Cardiac muscle cell (in vitro differentiated cells and primary cell): ENCODE measurements at places on chromosomes 3 and 15. TPM values are rescaled to one million over a fixed set of nuclear protein-coding genes. Genes with fewer than 3 reads are reported as not detected.

- no peak overlapping the region for H3K4me3 ChIP-seq
- no peaks in the 10 kb centered on the region for H3K27me3 ChIP-seq
- no peaks in the 10 kb centered on the region for H3K36me3 ChIP-seq
- H3K4me1 ChIP-seq = no peaks in the 10 kb centered on the region
- no peak overlapping the region for H3K27ac ChIP-seq
- peak; percentile 62 for DNase-seq
These were observed 156.2 kb downstream of the NLGN1 start for GRCh38 chr3:173553635-173554280.

DNA sequence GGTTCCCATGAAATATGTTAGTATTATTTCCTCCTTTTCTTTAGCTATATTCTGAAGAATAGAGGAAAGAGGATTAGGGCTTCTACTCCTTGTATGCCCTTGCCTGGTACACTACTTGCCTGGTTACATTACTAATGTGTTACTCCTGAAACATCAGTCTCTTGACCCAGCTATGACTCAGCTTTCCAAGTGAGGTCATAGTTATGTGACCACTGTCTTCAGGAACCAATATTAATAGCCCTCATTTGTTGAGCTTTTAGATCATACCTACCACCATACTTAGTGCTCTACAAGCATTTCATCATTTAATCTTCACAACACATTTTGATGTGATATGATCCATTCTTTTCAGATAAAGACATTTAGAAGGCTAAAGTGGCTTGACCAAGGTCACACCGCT is 60.3 kb downstream of the CMSS1 start:
- peaks cover 33% of the 10 kb centered on the region for H3K27me3 ChIP-seq
- H3K4me3 ChIP-seq = no peak overlapping the region
- H3K36me3 ChIP-seq = no peaks in the 10 kb centered on the region
- H3K4me1 ChIP-seq = no peaks in the 10 kb centered on the region
- H3K27ac ChIP-seq = no peak overlapping the region

DNA sequence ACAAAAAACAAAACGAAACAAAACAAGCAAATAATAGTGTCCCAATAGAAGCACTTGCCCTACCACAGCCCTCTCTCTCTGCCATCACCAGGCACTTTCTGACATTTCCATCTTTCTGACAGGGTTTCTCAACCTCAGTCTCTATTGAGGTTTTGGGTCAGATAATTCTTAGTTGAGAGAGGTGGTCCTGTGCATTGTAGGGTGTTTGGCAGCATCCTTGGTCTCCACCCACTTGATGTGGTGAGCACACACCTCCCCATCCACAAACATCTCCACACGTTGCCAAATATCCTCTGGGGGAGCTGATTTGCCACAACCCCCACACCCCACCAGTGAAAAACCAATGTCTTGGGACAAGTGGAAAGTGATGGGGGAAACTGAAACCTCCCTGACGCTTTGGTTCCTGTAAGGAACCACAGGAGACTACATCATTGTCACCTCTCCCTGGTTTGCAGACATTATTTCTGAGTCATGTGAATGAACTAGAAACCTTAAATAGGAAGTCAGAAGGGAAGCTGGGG is 733.7 kb upstream of the CFAP20DC start:
- no peaks in the 10 kb centered on the region for H3K27me3 ChIP-seq
- no peak for DNase-seq
- H3K4me3 ChIP-seq = no peak overlapping the region
- H3K27ac ChIP-seq = no peak overlapping the region

- H3K4me1 ChIP-seq = peaks cover 41% of the 10 kb centered on the region
- peak; percentile 85 for DNase-seq
- peaks cover under 1% of the 10 kb centered on the region for H3K27me3 ChIP-seq
- H3K36me3 ChIP-seq = no peaks in the 10 kb centered on the region
- H3K27ac ChIP-seq = no peak overlapping the region
These were observed 18.8 kb upstream of the SSUH2 start for GRCh38 chr3:8663177-8664061.

- no peak overlapping the region for H3K27ac ChIP-seq
- DNase-seq = peak; percentile 19
- H3K4me1 ChIP-seq = no peaks in the 10 kb centered on the region
- no peaks in the 10 kb centered on the region for H3K36me3 ChIP-seq
- no peaks in the 10 kb centered on the region for H3K27me3 ChIP-seq
These were observed 17.7 kb upstream of the CPA3 start for GRCh38 chr3:148847351-148847750.

- H3K4me3 ChIP-seq = no peak overlapping the region
- no peaks in the 10 kb centered on the region for H3K4me1 ChIP-seq
- no peaks in the 10 kb centered on the region for H3K36me3 ChIP-seq
- H3K27ac ChIP-seq = no peak overlapping the region
- DNase-seq = no peak
These were observed 11.4 kb upstream of the HTR3E start for GRCh38 chr3:184085389-184085852.

GRCh38 chr3:31354373-31354772 is 178.4 kb upstream of the STT3B start:
- no peak overlapping the region for H3K27ac ChIP-seq
- no peaks in the 10 kb centered on the region for H3K4me1 ChIP-seq
- H3K4me3 ChIP-seq = no peak overlapping the region
- no peaks in the 10 kb centered on the region for H3K27me3 ChIP-seq

GRCh38 chr3:15860014-15860934 is 62.5 kb upstream of the ANKRD28 start:
- H3K27me3 ChIP-seq = no peaks in the 10 kb centered on the region
- peak overlapping the region; percentile 87 for H3K4me3 ChIP-seq
- H3K4me1 ChIP-seq = peaks cover 11% of the 10 kb centered on the region
- peak; percentile 46 for DNase-seq

GRCh38 chr3:66386011-66386924 is 114.6 kb downstream of the LRIG1 start:
- H3K36me3 ChIP-seq = peaks cover 24% of the 10 kb centered on the region
- H3K4me3 ChIP-seq = no peak overlapping the region
- no peaks in the 10 kb centered on the region for H3K27me3 ChIP-seq

Gene ZDHHC23
- total RNA-seq = 8.7 and 9.1 TPM in 2 replicates

- H3K27ac ChIP-seq = no peak overlapping the region
- H3K27me3 ChIP-seq = no peaks in the 10 kb centered on the region
- peaks cover 4% of the 10 kb centered on the region for H3K4me1 ChIP-seq
- peak overlapping the region; percentile 70 for H3K4me3 ChIP-seq
These were observed 78.9 kb downstream of the IQSEC1 start for GRCh38 chr3:12994357-12994606.

Gene CLDN1
- 0.18 and 0.48 TPM in 2 replicates for total RNA-seq

DNA sequence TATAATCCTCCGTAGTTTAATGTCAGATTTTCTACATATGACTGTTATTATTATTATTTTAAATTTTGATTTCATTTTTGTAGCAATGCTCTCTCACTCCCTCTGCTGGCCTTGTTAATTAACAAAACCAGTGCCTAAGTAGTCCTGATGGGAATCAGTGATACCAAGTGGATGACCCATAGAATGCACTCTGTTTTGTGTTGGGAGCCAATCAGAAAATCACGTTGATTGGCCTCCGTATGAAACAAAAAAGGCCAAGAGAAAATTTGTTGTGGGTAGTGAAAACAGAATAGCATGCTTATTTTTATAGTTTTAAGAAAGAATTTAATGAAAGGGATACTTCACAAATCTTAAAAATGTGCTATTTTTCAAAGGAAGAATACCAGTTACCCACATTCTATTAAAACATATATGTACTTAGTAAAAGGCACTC is 34.4 kb upstream of the MEIS2 start:
- no peak overlapping the region for H3K4me3 ChIP-seq
- peaks cover 40% of the 10 kb centered on the region for H3K4me1 ChIP-seq
- no peaks in the 10 kb centered on the region for H3K36me3 ChIP-seq
- peak; percentile 60 for DNase-seq

DNA sequence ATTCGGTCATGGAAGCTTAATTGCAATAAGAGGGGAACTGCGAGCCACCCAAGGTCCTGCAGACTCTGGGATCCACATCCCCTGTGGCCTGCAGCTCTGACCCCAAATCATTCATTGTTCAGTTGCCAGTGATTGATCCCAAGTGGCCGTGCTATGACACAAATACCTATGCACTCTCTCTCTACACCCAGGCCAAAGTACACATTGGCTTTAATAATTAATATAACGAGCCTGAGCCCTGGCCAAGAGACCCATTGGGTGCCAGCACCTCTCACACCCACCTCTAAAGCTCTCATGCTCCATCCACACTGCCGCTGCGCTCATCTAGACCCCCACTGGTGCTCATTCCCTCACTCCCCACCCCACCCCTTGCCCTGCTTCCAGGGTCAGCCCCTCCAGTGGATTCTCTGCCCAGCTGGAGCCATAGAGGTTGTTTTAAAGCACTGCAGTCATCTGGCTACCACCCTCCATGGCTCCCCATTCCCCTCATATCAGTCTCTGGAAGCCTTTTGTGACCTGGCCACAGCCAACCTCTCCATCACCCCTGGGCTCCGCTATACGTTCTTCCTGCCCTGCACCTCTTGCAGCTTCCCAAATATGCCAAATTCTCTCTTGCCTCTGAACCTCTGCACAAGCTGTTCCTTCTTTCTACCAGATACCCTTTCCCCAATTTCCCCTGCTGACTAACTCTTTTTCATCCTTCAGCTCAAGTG is 37.7 kb upstream of the SLC6A6 start:
- no peaks in the 10 kb centered on the region for H3K36me3 ChIP-seq
- no peaks in the 10 kb centered on the region for H3K27me3 ChIP-seq
- no peak overlapping the region for H3K4me3 ChIP-seq

- no peak overlapping the region for H3K27ac ChIP-seq
- H3K36me3 ChIP-seq = no peaks in the 10 kb centered on the region
These were observed 117.9 kb upstream of the PRR20G start for GRCh38 chr3:127405791-127406190.

Gene CHST13
- 0.67 and 0.89 TPM in 2 replicates for total RNA-seq

Gene GOLGA6L10
- 0.12 and 0.28 TPM in 2 replicates for total RNA-seq

DNA sequence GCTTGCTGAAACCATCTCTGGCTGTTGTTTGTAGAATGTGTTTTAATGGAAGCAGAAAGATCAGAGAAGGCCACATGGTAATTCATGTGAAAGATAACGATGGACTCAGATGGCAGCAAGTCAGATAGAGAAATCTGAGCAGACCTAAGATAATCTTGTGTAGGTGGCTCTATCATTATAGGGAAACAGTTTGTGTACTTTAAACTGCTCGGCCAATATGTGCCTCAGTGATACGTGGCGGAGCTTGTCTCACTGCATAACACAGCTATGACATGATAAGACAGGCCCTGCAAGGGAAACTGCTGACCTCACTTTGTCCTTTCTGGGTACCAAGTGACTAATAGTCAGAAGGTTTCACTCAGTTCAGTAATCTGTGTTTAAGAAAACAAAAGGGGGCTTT is 51.0 kb downstream of the MME start:
- peak; percentile 67 for DNase-seq
- no peaks in the 10 kb centered on the region for H3K27me3 ChIP-seq
- H3K4me3 ChIP-seq = no peak overlapping the region
- no peaks in the 10 kb centered on the region for H3K36me3 ChIP-seq
- no peak overlapping the region for H3K27ac ChIP-seq

- DNase-seq = no peak
- no peak overlapping the region for H3K27ac ChIP-seq
- H3K36me3 ChIP-seq = peaks cover 23% of the 10 kb centered on the region
- no peaks in the 10 kb centered on the region for H3K27me3 ChIP-seq
- H3K4me1 ChIP-seq = no peaks in the 10 kb centered on the region
These were observed 36.2 kb downstream of the ZXDC start for GRCh38 chr3:126439346-126439967.

GRCh38 chr15:40053831-40054604 is 15.0 kb upstream of the SRP14 start:
- no peaks in the 10 kb centered on the region for H3K36me3 ChIP-seq
- no peak overlapping the region for H3K4me3 ChIP-seq
- H3K27me3 ChIP-seq = no peaks in the 10 kb centered on the region
- no peak overlapping the region for H3K27ac ChIP-seq
- peaks cover 9% of the 10 kb centered on the region for H3K4me1 ChIP-seq

Gene NR1I2
- 0.06 TPM in 1 of 2 replicates, not detected in the other for total RNA-seq

DNA sequence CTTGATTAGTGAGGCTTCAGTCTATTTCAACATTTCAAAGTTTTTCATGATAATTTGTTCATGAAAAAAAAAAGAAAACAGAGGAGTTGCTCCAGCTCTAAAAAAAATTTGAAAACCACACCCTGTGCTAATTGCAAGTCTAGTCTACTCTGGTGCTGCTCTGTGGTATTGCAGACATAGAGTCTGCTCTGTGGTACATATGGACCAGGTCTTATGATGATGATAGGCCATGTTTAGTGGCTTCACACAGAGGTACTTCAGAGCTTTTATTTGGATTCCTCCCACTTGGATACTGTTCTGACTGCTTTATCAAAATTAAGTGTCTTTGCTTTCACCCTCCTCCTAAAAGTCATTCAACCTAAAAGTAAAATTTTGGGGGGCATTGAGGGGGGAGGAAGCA is 160.8 kb downstream of the ALCAM start:
- no peak overlapping the region for H3K4me3 ChIP-seq
- no peaks in the 10 kb centered on the region for H3K27me3 ChIP-seq
- no peak overlapping the region for H3K27ac ChIP-seq
- no peak for DNase-seq
- H3K4me1 ChIP-seq = no peaks in the 10 kb centered on the region
- no peaks in the 10 kb centered on the region for H3K36me3 ChIP-seq
